ENCODE measurements at places on chromosomes 4 and X. TPM values are rescaled to one million over a fixed set of nuclear protein-coding genes. Genes with fewer than 3 reads are reported as not detected.

Gene CXCL11
- total RNA-seq, result not detected

Gene ATP2B3
- 0.85 TPM for total RNA-seq

Gene DAPP1
- total RNA-seq, result 2.0 TPM

Gene ITIH6
- total RNA-seq, result 3.7 TPM

Gene F11
- not detected for total RNA-seq

Gene ADH1A
- total RNA-seq, result not detected

Gene JADE3
- 17.2 TPM for total RNA-seq

Gene SPATA4
- total RNA-seq, result 0.68 TPM

Gene GPR173
- 1.9 TPM for total RNA-seq

Gene MFAP3L
- total RNA-seq, result 32.2 TPM

Gene GBA3
- 0.68 TPM for total RNA-seq

Gene GRK4
- 3.4 TPM for total RNA-seq

Gene SASH3
- 2.2 TPM for total RNA-seq

Gene PAPSS1
- total RNA-seq, result 74.6 TPM

Gene TMEM156
- total RNA-seq, result 0.27 TPM

Gene UCP1
- total RNA-seq, result not detected

Data from prostate gland (tissue), 2 donors.